Left lung (tissue), 14 donors: ENCODE measurements at places on chromosomes 1 and 21. TPM values are rescaled to one million over a fixed set of nuclear protein-coding genes. Genes with fewer than 3 reads are reported as not detected.

PKP1 gene
- 0.17 TPM for polyA plus RNA-seq

DNA sequence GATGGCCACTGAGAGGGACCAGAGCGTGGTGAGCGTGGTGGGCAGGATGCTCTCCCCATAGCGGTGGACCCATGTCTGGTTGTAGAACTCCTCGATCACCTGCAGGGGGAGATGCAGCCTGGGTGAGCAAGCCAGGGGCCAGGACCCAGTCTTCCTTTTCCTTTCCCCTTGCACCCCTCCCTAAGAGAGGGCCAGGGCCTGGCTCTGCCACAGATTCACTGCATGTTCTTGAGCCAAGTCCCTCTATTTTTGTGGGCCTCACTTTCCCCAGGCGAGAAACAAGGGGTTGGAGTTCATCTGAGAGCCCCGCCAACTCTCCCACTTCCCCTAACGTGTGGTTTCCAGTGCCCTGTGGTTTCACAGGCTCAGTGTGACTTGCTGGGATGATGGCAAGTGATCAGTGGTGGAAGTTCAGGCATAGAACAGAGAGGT lies 27.5 kb downstream of the SLC2A1 start:
- DNase-seq = no peak

GRCh38 chr1:75953461-75953860 lies 21.3 kb upstream of the ASB17 start:
- no peak for DNase-seq

GRCh38 chr1:55034476-55035133 lies 4.7 kb upstream of the PCSK9 start:
- DNase-seq = no peak

DNA sequence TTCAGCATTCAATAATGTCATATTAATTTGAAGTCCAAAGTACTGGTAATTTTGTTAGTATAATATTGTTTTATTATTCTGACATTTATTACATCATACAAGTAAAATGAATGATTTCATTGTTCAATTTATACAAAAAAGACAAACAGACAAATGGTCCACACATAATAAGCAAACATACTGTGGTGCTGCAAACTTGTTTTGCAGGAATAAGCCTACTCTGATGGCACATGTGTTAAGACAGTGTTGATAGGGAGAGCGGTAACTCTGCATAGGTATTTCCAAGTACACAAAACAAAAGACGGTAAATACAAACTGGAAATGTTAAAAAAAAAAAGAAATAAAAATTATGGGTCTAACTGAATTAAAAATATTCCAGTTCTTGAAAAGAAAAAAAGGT lies 59.7 kb upstream of the DPYD start:
- no peak for DNase-seq

DNA sequence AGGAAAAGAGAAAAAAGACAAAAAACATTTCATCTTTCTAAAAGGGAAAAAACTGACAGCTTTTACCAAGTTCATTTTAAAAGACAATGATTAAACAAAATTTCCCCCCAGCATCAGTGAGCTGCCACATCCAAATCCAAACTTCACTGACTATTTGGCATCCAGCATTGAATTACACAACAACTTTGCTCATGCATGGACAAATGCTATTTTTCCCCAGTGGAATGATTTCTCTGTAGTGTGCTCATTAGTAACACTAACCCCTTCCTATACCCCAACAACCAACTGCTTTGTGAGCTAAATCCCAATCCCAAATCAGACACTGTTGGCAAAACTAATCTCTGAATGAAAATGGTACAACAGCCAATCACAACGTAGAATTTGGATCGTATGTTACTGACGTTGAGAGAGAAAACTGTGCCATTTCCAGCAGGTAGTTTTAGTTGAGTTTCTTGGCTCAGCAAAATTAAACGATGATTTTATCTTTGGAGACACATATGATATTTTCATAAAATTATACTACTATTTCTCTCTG lies 37.9 kb downstream of the PIK3R3 start:
- DNase-seq = peak; percentile 42

DNA sequence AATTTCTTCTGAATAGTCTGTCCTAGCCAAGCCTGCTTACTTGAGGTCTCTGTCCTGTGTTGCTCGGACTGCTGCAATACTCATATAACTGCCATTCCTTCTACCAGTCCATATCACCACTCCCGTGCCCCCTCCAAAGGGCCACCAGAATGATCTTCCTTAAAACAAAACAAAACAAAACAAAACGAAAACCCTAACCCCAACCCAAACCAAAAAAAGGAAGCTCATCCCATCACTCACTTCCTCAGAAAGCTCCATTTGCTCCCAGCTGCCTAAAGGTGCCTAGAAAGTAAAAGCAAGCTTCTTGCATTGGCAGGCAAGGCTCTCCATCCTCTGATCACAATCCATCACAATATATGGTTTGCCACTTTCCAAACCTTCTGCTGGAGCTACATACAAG lies 20.3 kb downstream of the USP24 start:
- DNase-seq = no peak

NBPF19 gene
- polyA plus RNA-seq = 12.1 TPM

FAM72B gene
- polyA plus RNA-seq = 3.8 TPM

GADD45A gene
- polyA plus RNA-seq = 25.3 TPM

GRCh38 chr1:68016381-68016780 lies 34.0 kb downstream of the DIRAS3 start:
- no peak for DNase-seq

- DNase-seq = no peak
Measured at GRCh38 chr1:160987359-160988050, 32.9 kb upstream of the ITLN2 start.

GRCh38 chr1:19623523-19623922 lies 20.6 kb upstream of the NBL1 start:
- DNase-seq = no peak

DNA sequence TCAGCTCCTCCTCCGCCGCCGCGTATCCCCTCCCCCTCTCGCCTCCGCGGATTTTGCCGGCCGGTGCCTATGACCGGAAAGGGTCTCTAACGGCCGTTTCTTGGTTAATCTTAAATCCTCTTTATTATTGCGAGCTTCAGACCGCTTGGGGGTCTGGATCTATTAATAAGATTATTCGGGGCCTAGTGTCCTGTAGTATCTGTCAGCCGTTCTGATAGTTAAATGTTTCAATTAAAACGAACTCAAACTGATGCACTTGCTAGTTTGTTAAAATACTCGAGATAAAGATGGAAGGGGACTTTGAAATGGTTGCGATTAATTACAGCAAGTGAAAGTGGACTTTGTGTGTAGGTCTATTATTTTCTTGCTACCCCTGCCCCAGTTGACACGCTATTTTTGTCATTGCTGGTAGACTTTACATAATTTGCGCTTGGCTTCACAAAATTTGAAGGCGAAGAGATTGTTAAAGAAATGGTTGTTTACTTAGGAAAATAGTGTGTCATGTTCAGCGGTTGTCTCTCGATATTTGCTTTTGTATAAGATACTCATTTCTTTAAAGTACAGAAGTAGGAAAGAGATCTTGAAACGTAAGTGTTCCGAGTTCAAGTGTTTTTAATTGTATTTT lies 779 bp downstream of the SON start:
- DNase-seq = peak; percentile 70

DNA sequence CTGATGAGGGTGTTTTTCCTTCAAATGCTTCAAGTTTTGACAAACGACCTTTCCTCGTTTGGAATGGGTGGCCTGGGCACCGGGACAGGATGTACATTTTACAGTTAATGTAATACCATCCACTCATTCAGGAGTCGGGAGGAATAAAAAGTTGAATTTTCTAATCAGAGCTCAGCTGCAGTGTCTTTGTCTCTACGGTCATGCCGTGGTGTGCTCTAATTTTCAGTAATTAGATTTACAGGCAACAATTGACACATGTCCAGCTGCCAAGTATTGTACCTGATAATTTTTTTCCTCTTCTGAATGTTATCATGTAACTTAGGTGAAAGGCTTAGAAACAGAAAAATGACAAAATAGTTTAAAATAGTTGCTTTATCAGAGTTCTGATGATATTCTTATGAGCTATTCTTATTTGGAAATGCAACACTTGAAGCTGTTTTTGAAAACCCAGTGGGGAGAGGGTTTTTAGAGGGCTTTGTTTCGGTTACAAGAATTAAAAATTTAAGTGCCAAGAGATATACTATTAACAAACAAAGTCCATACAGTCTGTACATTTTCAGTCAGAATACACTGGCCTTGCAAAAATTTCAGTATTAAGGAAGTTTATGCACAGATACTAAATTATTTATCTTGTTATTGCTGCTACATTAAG lies 1.0 kb downstream of the CDKN2C start:
- no peak for DNase-seq

GRCh38 chr1:30226648-30227047 lies 496.7 kb downstream of the MATN1 start:
- DNase-seq = no peak

GRCh38 chr1:62327360-62328055 lies 8.3 kb upstream of the KANK4 start:
- DNase-seq = no peak

USP21 gene
- 45.0 TPM for polyA plus RNA-seq

- DNase-seq = no peak
Measured at GRCh38 chr1:202987922-202988583, 19.1 kb upstream of the TMEM183A start.

DNA sequence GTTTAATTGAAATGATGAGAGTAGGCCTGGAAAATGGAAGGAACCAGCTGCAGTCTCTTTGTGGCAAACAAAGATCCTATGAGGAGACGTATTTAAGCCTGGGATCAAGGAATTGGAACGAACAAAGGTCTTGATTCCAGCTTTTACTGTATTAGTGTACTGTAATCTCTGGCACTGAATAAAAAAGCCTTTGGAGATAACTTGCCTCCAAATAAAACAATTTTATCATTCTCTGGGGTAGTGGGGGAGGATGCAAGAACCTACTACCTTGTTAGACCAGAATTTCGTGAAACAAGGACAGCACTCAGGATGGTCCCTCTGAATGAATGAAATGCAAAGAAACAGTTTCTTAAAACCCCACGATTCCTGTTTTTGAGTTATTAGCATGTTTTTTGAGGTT lies 134.2 kb downstream of the RWDD3 start:
- DNase-seq = no peak

ATAD3B gene
- 16.9 TPM for polyA plus RNA-seq

NBPF4 gene
- 0.15 TPM for polyA plus RNA-seq

- DNase-seq = no peak
Measured at GRCh38 chr1:180250499-180250770, 20.4 kb downstream of the LHX4 start.

DNA sequence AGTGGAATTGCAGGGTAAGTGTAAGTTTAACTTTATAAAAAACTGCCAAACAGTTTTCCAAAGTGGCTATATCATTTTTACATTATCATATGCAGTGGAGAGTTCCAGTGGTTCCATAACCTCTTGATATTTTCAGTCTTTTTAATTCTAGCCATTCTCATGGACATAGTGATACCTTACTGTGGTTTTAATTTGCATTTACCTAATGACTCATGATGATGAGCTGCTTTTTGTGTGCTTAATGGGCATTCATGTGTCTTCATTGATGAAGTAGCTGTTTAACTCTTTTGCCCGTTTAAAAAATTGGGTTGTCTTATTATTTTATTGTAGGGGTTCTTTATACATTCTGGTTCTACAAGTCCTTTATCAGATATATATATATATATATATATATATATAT lies 29.4 kb downstream of the SNX27 start:
- DNase-seq = no peak

HTR1D gene
- polyA plus RNA-seq = 0.11 TPM

MPL gene
- polyA plus RNA-seq = 1.1 TPM

KCNK2 gene
- 0.20 TPM for polyA plus RNA-seq

LMOD1 gene
- 5.6 TPM for polyA plus RNA-seq

DNA sequence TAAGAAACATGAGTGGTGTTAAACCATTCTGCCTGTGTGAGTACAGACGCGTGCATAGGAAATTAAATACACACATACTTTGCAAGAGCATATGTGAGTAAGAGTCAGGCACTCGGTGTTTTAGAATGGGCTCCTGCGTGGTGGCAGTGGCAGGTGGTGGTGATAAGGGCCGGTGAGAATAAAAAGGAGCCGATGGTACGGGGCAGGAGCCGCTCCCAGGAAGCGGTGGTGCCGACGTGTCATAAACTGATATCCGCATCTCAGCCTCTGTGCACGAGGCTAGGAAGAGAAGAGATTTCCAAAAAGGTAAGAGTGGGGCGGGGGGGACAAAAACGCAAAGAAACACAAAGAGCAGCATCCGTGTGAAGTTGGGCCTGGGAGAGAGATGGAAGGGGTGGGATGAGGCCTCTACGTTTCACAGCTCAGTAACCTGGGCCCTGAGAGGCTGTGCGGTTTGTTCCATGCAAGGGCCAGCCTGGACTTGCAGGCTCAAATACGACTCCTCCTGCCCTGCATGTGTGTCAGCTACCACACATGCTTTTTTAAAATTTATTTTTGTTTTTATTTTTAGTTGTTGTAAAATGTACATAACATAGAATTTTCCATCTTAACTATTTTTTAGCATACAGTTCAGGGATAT lies 127.7 kb upstream of the COL6A1 start:
- no peak for DNase-seq

DNA sequence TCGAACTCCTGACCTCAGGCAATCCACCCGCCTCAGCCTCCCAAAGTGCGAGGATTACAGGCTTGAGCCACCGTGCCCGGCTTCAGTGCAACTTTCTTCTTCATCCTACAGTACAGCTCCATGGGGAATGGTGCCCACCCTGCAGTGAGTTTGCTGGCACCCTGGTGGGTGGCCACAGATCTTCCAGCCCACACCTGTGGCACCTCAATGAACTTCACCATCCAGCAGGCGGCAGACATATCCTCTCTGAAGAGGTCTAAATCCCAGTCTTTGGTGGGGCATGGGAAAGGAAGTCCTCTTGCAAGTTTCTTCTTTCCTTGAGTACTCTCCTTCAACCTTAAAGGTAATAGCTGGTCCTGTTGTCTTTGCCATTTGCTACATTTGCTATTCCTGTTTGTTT lies 18.1 kb upstream of the ZBTB8A start:
- DNase-seq = no peak

FCMR gene
- 3.0 TPM for polyA plus RNA-seq

DNA sequence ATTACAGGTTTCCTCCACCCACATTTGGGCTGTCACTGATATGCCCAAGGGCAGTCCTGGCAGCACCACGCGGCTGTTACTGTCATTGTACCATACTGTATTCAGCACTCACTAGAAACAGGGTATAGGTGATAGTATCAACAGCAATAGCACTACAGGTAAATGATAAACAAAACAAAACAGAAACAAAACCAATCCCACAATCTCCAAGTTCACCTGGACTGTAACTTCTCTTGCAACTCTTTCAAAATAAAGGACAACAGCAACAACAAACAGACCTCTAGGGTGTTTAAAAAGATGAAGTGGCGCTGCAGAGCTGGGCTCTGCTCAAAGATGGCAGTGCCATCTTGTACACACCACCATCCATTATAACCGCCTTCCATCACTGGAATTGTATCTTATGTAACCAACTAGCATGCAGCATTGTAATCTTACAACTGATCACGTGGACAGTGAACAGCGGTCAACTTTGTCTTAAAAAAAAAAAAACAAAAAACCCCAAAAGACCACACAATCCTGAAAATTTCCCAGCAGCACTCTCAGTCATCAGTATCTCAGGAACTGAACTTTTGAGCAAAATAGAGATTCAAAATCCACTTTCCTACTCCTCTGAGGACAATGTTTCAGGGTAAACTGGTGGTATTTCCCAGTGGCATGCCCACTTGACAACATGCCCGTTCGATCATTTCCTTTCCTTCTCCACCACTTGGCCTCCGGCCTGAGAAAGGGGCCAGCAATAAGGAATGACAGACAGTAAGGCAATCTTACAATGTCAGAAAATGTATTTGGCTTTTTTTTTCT lies 3.8 kb downstream of the IRF2BP2 start:
- DNase-seq = peak; percentile 66
